OCI-LY7 (cell line): ENCODE measurements at places on chromosomes 2 and 18. TPM values are rescaled to one million over a fixed set of nuclear protein-coding genes. Genes with fewer than 3 reads are reported as not detected.

GRCh38 chr2:166464187-166464586 lies 29.9 kb downstream of the SCN7A start:
- DNase-seq = no peak

DNA sequence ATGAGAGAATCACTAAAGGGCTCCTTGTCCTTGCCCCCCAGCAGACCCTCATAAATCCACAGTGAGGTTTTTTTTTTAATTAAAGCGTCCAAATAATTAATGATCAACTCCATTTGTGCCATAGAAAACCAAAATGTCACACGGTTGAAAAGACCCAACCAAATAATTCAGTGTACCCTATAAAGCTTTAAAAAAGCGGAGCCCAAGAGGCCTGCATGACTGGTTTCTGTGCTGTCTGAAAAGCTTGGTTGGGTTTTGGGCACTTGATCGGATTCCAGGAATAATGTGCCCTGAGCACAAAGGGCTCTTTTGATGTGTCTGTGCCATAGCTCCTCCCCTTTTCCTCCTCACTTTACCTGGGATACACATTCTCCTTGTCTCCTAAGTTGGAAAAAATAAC lies 523.2 kb downstream of the TNS1 start:
- DNase-seq = no peak

DNA sequence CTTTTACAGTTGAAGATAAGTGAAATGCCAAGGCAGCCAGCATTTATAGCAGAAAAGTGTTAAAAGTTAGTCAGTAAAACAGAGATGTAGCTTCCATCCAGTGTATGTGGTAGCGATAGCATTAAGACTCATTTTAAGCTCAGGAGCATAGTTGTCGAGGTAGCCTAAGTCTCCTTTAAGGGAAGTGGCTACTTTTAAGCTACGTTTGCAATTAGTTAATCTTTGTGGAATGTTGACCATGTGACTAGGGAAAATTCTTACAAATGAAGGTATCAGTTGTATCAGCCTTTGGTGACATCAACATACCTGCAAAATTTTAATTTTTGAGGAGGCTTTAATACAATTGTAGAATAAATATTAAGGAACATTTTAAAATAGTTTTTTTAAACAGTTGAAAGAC lies 61.9 kb downstream of the LHCGR start:
- DNase-seq = no peak

Gene PLEKHH2
- total RNA-seq = 1.1 and 2.6 TPM in 2 replicates

Gene ALPI
- total RNA-seq = not detected in 2 replicates
